ENCODE measurements at places on chromosomes 4 and X. TPM values are rescaled to one million over a fixed set of nuclear protein-coding genes. Genes with fewer than 3 reads are reported as not detected.

Gene RNF212
- 13.2 TPM for polyA plus RNA-seq

Gene CNGA1
- 4.0 TPM for polyA plus RNA-seq

Gene RENBP
- 19.4 TPM for polyA plus RNA-seq

Gene PROM1
- 45.8 TPM for polyA plus RNA-seq

Gene FAT4
- 26.5 TPM for polyA plus RNA-seq

Gene SHISA3
- polyA plus RNA-seq: 79.9 TPM

Gene TACC3
- polyA plus RNA-seq: 36.8 TPM

Gene RAB41
- polyA plus RNA-seq: 1.0 TPM

Gene BRS3
- not detected for polyA plus RNA-seq

Gene ZCCHC12
- polyA plus RNA-seq: 1.2 TPM

Gene NMU
- 9.9 TPM for polyA plus RNA-seq

Gene NLRP2B
- 0.06 TPM for polyA plus RNA-seq

Gene PAGE2
- not detected for polyA plus RNA-seq

Gene MAGEB1
- polyA plus RNA-seq: not detected

Gene IDUA
- 16.9 TPM for polyA plus RNA-seq

Gene CFI
- 77.4 TPM for polyA plus RNA-seq

Gene RBBP7
- 195 TPM for polyA plus RNA-seq

Gene CAPN6
- polyA plus RNA-seq: 24.9 TPM

Gene SMARCA1
- polyA plus RNA-seq: 99.9 TPM

Gene ZNF330
- 57.5 TPM for polyA plus RNA-seq

Gene RHOH
- polyA plus RNA-seq: 0.91 TPM

Gene ZXDB
- polyA plus RNA-seq: 10.9 TPM

Gene FAM184B
- 0.48 TPM for polyA plus RNA-seq

Gene UGT2B11
- polyA plus RNA-seq: 2.4 TPM

Gene UCP1
- not detected for polyA plus RNA-seq
